GM12878 (cell line): ENCODE measurements at places on chromosomes 12 and 14.

DNA sequence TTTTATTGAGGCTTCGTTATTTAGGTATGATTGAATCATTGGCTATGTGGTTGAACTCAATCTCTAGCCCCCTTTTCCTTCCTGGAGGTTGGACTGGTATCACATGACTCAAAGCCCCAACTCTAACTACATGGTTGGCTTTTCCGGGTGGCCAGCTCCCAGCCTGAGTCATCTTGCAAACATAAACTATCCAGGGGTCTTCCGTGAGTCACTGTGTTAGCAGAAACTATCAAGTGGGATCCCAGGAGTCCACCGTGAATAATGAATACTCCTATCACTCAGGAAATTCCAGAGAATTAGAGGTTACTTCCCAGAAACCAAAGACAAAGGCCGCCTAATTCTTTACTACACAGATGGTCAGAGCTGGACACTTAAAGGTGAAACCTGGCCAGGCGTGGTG is 19.7 kb upstream of the PLEKHD1 start:
- no peak for DNase-seq

GRCh38 chr12:70709022-70709421 is 71.8 kb upstream of the PTPRB start:
- DNase-seq: no peak

DNA sequence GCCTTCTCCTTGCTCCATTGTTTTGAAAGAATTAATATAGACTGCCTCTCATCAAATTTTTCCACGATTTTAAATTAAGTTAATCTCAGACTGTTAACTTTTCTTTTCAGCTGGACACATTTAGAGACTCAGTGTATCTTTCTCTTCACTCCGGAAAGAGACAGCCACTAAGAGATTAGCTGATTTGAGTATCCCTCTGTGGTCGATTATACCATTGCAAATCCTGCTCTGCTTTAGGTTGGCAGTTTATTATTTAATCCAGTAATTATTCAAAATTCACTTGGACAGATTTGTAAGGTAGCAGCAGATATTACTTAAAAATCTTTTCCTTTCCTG is 588 bp upstream of the TWF1 start:
- no peak for DNase-seq

DNA sequence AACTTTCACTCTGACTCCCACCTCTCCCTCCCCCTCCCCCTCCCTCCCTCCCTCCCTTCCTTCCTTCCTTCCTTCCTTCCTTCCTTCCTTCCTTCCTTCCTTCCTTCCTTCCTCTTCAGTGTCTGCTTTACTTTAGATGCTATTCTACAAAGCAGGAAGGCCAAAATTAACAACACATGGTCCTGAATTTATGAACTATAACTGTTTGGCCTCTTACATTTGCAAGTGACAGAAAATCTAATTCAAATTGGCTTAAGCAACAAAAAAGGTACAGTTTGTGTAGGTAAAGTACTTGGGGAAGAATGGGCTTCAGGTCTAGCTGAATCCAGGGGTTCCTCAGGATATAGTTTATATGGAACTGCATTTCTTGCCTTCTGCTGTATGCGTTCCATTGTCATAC is 673.0 kb downstream of the AACS start:
- no peak for DNase-seq

GRCh38 chr12:42145552-42146215 is 1.0 kb upstream of the GXYLT1 start:
- no peak for DNase-seq

GRCh38 chr14:87567618-87568295 is 425.2 kb downstream of the GALC start:
- no peak for DNase-seq

DNA sequence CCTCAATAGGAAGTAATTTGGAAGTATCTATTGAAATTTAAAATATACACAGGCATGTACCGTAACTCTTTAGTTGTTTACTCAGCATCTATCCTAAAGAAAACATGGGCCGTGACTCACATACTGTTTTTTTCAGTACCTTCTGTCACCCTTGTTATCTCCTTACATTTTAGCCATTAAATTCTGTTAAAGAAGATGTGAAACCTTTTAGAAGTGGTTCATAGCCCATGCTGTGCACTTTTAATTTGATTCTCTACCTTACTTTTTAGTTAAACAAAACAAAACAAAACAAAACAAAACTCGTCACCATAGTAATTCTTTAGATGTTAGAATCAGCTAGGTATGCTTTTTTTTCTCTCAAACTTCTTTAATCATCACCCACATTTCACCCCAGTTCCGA is 494.4 kb upstream of the RGS6 start:
- no peak for DNase-seq

GRCh38 chr12:6459004-6459337 is 7.1 kb downstream of the TAPBPL start:
- no peak for DNase-seq

DNA sequence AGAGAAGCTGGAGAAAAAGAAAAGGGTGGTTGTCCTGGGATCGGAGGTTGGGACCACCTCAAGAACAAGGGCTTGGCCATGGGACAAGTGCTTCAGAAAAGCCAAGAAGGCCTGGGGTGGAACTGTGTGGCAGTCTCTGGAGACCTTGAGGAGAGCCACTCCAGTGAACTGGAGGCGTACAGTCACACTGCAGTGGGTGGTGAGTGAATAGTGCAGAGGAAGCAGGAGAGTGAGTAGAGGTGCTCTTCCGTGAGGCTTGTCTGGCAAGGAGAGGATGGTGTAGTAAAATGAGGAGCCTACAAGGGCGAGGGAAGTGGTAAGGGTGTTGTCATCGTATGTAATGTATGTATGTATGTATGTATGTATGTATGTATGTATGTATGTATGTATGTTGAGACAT is 20.9 kb downstream of the RASSF3 start:
- DNase-seq: no peak

GRCh38 chr12:120651821-120652220 is 11.4 kb downstream of the CABP1 start:
- DNase-seq: no peak

DNA sequence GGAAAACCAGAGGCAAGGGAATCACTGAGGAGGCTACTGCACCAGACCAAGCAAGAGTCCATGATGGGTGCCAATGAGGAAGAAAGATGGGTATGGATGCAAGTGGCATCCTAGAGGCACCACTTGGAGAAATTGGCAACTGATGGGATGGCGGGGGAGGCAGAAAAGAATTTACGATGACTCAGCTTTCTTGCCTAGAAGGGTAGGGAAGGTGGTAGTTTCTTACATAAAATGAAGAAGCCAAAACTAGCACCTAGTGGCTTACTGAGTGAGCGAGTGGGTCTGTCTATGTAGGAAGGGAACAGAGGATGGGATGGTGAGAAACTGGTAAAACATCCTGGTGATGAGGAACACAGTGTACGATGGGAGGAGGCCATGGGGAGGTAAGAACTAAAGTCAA is 80.8 kb downstream of the CIT start:
- no peak for DNase-seq

DNA sequence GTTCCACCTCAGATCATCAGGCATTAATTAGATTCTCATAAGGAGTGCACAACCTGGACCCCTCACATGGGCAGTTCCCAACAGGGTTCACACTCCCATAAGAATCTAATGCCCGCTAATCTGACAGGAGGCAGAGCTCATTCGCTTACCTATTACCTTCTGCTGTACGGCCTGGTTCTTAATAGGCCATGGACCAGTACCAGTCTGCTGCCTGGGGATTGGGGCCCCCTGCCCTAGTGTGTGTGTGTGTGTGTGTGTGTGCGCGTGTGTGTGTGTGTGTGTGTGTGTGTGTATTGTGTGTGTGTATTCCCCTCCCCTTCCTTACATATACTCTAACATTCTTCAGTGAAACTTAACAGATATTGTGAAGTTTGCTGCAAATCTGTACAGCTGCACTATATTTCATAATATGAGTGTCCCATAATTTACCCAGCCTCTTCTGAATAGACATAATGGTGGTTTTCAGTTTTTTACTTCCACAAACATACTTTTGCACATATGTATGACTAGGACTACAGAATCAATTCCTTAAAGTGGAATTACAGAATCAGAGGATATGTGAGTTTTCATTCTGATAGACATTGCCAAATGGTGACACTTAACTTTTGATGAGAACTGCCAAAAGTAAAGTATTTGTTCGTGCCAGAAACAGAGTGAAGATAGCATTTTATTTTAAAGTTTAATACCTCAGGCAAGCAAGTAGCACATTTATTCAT is 205.2 kb upstream of the EEA1 start:
- no peak for DNase-seq

DNA sequence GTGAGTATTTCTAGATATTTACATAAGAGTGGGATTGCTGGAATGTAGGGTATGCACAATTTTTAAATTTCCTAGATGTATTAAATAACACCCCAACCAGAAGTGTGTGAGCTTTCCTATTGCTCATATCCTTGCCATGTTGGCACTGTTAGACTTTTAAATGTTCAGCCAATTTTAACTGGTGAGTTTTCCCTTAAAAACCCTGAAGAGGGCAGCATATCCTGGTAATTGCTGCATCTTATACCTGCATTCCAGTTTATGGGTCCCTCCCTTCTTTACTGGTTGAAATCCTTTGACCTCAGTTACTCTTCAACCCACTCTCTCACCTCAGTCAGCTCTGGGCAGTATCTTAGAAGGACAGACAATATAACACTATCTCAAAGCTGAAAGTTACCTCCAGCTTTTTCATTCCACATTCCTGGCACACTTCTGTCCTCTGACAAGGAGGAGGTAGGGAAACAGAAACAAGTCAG is 270.6 kb downstream of the PAWR start:
- no peak for DNase-seq

DNA sequence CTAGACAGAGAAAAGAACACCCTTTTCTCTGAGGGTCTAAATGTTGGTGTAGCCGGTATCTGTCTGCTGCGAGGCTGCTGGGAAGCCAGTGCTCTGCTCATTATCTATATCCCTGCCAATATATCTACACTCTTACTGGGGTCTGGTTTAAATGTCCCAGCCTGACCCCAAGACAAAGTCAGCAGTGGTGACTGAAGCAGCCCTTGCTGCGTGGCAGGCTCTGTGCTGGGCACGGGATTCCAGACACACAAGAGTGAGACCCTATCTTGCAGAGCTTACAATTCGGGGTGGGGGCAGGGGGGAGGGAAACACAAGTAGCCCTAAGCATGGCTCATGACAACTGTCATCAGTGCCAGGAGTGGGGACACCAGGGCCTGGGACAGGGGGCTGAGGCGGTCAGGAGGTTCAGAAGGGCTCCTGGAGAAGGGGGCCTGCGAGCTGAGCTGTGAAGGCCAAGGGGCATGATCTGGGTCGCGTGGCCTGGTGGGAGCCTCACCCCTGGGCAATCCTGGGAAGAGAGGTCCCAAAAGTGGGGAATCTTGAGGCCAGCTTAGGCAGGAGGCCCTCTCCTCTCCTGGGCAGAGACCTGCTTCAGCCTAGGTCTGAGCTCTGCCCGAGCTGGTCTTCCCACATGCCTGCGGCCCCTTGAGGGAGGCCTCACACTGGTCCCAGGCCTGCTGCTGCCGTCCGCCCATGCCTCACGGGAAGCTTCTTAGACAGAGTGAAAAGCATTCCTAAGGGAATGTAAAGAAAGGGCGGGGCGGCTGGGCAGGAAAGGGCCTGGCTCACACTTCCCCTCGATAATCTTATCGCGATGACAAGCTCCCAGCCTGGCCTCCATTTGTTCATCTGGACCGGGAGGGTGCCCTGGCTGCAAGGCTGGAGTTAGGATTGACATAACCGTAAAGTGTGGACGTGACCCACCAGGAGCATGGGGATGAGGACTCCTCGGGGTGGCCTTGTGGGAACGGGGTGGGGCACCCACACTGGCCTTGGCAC is 7.3 kb upstream of the RCOR1 start:
- no peak for DNase-seq

- DNase-seq: no peak
These were observed 295.0 kb upstream of the RTL1 start for GRCh38 chr14:101198398-101199027.

- no peak for DNase-seq
These were observed 93.9 kb downstream of the FAR2 start for GRCh38 chr12:29242921-29243431.

DNA sequence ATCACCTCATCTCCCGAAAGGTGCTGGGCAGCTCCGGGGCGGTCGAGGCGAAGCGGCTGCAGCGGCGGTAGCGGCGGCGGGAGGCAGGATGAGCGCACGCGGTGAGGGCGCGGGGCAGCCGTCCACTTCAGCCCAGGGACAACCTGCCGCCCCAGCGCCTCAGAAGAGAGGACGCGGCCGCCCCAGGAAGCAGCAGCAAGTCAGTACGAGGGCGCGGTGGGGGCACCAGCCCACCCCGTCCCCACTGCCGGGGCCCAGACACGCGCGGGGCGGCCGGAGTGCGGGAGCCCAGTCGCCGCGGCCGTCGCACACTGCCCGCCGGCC is 862 bp downstream of the HMGA2 start:
- DNase-seq: no peak

GRCh38 chr14:21699551-21699950 is 25.9 kb upstream of the OR4E1 start:
- DNase-seq: no peak

- no peak for DNase-seq
These were observed 3.4 kb downstream of the TAMALIN start for GRCh38 chr12:52010152-52010622.

DNA sequence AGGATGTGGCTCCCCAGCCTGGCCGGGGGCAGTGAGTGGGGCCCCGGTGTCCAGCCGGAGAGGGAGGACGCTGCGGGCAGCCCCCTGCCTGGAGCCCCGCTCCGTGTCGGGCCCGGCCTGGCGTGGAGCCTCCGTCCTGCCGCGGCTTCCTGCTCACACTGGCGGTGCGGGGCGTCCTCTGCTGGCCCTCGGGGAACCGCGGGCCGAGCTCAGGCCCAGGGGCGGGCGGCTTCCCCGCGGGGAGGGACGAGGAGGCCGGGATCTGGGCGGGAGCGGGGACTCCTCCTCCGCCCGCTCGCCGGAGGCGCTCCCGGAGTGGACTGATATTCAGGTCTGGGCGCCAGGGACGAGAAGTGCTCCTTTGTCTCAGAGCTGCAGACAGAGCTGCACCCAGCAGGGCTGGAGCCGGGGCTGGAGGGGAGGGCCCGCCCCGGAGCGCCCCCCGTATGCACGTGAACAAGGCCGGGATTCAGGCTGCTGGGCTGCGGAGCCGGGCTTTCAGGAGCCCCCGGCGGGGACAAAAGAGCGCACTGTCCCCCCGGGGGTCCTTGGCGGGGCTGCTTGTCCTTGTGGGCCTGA is 2.2 kb downstream of the MMP17 start:
- no peak for DNase-seq

DNA sequence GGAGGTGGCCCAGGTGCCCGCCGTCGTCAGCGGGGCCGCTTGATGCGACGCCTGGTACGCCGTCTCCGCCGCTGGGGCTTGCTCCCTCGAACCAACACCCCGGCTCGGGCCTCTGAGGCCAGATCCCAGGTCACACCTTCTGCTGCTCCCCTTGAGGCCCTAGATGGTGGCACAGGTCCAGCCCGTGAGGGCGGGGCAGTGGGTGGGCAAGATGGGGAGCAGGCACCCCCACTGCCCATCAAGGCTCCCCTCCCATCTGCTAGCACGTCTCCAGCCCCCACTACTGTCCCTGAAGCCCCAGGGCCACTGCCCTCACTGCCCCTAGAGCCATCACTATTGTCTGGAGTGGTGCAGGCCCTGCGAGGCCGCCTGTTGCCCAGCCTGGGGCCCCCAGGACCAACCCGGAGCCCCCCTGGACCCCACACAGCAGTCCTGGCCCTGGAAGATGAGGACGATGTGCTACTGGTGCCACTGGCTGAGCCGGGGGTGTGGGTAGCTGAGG is 5.5 kb downstream of the LRP10 start:
- DNase-seq: no peak
